Activated naive CD4-positive, alpha-beta T cell treated with anti-CD3 and anti-CD28 coated beads, Interleukin-2, amount 10 ng/mL, durations not matched to agents 7 days and 5 days (primary cell): ENCODE measurements at places on chromosomes 6 and 20.

DNA sequence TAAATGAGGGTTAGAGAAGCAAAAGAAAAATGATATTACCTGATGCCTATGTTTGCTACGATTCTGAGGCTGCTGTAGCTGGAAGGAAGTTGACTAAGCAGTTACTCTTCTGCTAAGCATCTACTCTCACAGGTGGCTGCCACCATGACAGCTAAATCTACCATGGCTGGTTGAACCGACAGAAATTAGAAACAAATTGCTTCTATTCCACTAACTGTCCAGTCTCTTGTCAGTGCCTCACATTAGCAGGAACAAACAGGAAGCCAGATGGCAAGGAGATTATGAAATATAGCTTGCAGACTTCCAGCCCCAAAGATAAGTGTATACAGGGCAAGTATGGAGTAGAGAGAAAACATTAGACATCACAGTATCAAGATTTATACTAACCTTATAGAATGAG lies 59.4 kb upstream of the TMEM200A start:
- no peak overlapping the region for H3K4me3 ChIP-seq
- H3K27me3 ChIP-seq, result no peaks in the 10 kb centered on the region
- H3K36me3 ChIP-seq, result no peaks in the 10 kb centered on the region
- peaks cover 3% of the 10 kb centered on the region for H3K4me1 ChIP-seq

DNA sequence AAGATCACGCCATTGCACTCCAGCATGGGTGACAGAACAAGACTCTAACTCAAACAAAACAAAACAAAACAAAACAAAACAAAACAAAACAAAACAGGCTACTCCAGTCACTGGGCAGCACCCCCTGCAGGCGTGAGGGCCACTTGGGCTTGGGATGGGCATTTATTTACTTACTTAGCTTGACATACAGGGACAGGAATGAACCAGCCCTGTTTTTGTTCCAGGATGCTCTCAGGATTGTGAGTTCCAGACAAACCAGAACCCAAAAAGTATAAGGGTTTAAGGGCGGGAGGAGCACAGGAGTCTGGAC lies 4.0 kb upstream of the PTPN1 start:
- peaks cover 5% of the 10 kb centered on the region for H3K27me3 ChIP-seq
- no peak overlapping the region for H3K27ac ChIP-seq
- H3K4me1 ChIP-seq, result peaks cover 24% of the 10 kb centered on the region
- DNase-seq, result no peak
- H3K4me3 ChIP-seq, result no peak overlapping the region

- H3K4me1 ChIP-seq, result no peaks in the 10 kb centered on the region
- H3K27me3 ChIP-seq, result no peaks in the 10 kb centered on the region
- no peaks in the 10 kb centered on the region for H3K36me3 ChIP-seq
- H3K4me3 ChIP-seq, result no peak overlapping the region
- H3K27ac ChIP-seq, result no peak overlapping the region
- no peak for DNase-seq
Observed at GRCh38 chr6:169070506-169071176, 183.0 kb downstream of the THBS2 start.

GRCh38 chr6:111605100-111605751 lies 452 bp downstream of the TRAF3IP2 start:
- peak overlapping the region; percentile 87 for H3K27ac ChIP-seq
- H3K4me1 ChIP-seq, result peaks cover 53% of the 10 kb centered on the region
- no peaks in the 10 kb centered on the region for H3K36me3 ChIP-seq
- H3K27me3 ChIP-seq, result no peaks in the 10 kb centered on the region

DNA sequence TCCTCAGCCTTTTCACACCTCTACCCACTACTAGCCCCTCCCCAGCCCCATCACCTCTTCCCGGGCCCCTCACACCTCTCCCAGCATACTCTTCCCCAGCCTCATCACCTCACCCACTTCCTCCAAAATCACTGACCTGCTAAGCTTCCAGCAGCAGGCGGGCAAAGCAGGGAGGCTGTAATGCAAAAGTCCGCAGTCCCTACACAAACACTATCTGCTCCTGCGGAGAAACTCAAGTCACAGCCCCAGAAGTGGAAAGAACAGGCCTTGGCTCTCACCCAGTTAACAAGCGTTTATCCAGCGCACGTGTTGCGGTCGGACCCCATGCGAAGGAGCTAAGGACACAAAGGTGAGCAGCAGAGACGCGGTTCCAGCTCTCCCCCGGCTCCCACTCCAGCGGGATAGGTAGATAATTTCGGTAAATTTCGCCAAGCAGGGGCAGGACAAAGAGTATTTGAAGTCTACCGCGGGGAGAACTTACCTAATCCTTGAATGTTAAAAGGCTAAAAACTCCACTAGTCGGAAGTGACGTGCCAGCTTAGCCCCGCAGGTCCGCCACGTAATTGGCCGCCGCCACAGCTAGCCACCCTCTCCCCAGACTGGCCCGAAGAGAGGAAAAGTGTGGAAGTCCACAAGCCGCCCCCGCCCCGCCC lies 728 bp upstream of the TRIM39 start:
- H3K36me3 ChIP-seq, result peaks cover 38% of the 10 kb centered on the region
- DNase-seq, result peak; percentile 86
- peaks cover 62% of the 10 kb centered on the region for H3K4me1 ChIP-seq
- peak overlapping the region; percentile 99 for H3K27ac ChIP-seq
- H3K4me3 ChIP-seq, result peak overlapping the region; percentile 86

DNA sequence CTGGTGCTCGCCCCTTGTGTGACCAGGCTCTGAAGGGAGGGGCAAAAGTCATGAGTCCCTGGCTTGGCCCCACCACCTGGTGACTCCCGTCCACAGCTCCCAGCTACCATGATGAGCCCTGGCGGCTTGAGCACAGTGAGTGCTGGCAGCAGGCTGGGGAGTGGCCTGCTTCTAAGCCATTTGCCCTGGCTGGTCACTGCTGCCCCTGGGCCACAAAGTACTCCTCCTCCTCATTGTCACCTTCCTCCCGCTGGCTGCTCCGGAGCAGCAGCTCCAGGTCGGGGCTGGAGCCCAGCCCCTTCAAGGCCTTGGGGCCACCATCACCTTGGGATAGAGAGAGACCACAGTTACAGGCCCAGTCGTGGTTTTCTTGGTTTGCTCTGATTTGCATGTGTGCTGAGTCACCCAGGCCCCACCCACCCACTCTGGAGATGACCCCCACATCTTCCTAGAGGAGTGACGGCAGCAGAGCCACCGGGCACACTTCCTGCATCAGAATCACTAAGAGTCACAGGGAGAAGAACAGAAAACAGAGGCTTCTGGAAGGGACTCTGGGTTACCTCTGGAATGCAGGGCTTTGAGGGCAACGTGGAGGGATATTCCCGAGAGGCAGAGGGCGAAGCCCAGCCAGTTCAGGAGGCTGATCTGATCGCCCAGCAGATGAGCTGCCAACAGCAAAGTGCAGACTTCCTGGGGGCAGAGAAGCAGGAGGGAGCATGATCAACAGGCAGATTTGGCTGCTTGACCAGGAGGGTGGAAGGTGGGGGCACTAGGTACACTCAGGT lies 42.1 kb upstream of the CDH22 start:
- peaks cover 37% of the 10 kb centered on the region for H3K36me3 ChIP-seq
- peak overlapping the region; percentile 58 for H3K27ac ChIP-seq
- DNase-seq, result no peak
- peaks cover 13% of the 10 kb centered on the region for H3K4me1 ChIP-seq
- no peak overlapping the region for H3K4me3 ChIP-seq
- no peaks in the 10 kb centered on the region for H3K27me3 ChIP-seq

DNA sequence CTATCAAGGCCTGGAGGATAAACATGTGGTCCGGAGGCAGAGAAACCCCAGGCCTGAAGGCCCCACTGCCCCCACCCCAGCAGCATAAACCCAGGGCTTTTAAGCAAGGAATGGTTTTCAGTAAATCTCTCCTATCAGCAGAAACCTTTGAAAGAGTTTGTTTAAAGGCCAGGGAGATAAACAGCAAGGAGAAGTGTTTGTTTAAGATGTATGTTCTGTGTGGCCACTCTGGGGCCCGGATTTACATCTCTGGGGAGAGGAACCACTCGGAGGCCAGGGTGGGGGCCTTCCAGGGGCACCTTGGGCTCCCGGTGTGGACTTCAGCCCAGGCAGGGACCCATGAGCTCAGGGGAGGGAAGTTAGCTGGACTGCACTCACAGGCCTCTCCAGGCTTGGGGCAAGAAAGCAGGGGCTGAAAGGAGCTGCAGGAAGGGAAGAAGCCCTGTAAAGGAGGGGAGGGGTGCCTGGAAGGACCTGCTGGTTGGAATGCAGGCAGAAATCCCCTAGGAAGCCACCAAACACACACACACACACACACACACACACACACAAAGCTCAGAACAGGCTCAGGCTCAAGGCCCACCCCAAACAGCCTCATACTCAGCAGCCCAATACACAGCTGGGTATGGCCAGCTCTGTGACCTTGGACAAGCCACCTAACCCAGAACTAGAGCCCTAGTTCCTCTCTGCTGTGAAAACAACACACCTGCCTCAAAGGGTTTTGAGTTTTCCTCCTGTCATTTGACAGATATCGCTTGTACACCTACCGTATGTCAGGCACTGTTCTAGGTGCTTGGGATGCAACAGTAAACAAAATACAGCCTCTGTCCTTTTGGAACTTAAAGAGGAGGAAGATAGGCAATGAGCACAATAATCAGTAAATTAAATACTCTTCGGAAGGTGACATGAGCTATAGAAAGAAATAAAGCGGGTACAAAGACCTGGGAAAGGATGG lies 26.2 kb upstream of the FOXP4 start:
- H3K4me3 ChIP-seq, result no peak overlapping the region
- H3K27me3 ChIP-seq, result peaks cover 81% of the 10 kb centered on the region
- no peak overlapping the region for H3K27ac ChIP-seq
- no peak for DNase-seq
